ENCODE measurements at places on chromosomes 13 and 19.

- DNase-seq: peak; percentile 30
These were observed 19.3 kb downstream of the CEACAM1 start for GRCh38 chr19:42508892-42509444.

GRCh38 chr19:40322271-40322610 lies 26.0 kb downstream of the C19orf47 start:
- DNase-seq: no peak

- peak; percentile 52 for DNase-seq
These were observed 6.2 kb upstream of the WBP4 start for GRCh38 chr13:41054919-41055619.

GRCh38 chr19:19123386-19123785 lies 14.9 kb downstream of the TMEM161A start:
- DNase-seq: no peak

DNA sequence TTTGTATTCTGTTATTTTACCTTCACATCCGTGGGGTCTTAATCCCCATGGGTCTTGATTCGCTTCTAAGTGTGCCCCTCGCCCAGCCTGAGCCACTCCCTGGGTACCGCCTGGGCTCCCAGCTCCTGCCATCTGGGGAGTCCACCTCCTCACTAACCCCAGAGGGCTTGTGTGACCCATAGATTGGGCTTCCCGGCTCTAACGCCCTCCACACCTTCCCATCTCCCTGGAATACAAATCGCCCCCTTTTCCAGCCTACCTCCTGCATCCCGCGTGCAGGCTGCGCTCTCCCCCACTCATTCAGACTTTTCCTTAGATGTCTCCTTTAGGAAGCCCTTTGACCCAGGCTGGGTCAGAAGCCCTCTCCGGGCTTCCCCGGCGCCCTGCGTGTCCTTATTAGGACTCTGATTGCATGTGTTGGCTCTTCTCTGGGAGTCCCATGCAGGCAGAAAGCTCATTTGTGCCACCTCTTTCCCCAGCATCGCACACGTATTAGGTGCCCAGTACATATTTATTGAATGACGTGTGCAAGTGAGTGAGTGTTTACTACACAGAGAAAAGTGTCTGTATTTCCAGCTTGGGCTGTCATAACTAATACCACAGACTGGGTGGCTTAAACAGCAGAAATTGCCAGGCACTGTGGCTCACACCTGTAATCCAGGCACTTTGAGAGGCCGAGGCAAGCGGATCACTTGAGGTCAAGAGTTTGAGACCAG lies 757 bp downstream of the CCDC124 start:
- no peak for DNase-seq

- DNase-seq: no peak
These were observed 444 bp downstream of the PROSER1 start for GRCh38 chr13:39037410-39037879.

GRCh38 chr13:28581451-28581850 lies 77.5 kb upstream of the POMP start:
- DNase-seq: no peak

- no peak for DNase-seq
These were observed 10.4 kb upstream of the LYPD5 start for GRCh38 chr19:43812688-43813087.

- DNase-seq: no peak
These were observed 10.5 kb upstream of the NBEA start for GRCh38 chr13:34931572-34931971.

DNA sequence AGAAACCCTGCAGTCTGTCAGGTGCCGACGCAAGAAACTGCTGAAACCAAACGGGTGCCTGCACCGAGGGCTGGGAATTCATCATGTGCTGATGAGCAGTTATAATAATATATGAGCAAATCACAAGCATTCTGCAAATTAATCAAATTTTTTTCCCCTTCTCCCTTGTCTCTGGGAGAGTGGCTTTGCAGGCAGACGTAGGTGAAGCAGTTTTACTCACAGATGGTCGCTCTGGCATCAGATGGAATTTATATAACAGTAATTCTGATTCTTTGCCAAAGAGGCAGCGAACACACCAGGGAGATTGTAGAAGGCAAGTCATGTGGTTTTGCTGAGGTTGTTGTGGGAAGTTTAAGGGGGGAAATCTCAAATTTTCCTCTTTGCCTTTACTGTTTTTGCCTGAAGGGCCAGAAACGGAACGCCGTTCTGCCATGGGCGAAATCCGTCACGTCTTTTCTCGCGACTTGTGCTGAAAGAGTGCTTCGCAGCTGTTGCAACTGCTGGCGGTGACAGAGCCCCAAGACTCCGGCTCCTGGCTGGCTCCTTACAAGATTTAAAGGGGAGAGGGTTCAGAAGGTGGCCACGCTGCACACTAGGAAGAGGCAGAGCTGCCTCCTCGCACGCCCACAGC lies 320.1 kb downstream of the ZNF536 start:
- no peak for DNase-seq

- DNase-seq: no peak
These were observed 62.0 kb upstream of the C1QTNF9B start for GRCh38 chr13:23959231-23959862.

GRCh38 chr13:95245071-95245470 lies 56.2 kb downstream of the ABCC4 start:
- DNase-seq: no peak

DNA sequence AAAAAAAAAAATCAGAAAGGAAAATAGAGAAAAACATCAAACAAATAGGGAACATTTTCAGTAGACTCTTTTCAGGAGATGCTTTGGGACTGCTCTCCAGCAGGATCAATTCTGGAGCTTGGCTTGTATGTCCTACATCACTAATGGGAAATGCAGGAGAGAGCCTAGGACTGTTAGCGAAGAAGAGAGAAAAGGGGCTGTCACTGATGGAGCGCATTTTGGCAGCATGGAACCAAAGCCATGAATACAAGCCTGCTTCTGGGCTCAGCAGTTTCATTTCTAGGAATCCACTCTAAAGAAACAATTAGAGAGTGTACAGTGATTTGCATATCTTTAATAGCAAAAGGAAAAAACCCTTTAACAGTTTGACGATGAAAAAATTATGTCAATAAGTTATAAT lies 203.9 kb downstream of the NUFIP1 start:
- no peak for DNase-seq

GRCh38 chr19:19381007-19381926 lies 24.2 kb upstream of the GATAD2A start:
- no peak for DNase-seq

GRCh38 chr19:31515931-31516330 lies 166.7 kb upstream of the TSHZ3 start:
- no peak for DNase-seq

DNA sequence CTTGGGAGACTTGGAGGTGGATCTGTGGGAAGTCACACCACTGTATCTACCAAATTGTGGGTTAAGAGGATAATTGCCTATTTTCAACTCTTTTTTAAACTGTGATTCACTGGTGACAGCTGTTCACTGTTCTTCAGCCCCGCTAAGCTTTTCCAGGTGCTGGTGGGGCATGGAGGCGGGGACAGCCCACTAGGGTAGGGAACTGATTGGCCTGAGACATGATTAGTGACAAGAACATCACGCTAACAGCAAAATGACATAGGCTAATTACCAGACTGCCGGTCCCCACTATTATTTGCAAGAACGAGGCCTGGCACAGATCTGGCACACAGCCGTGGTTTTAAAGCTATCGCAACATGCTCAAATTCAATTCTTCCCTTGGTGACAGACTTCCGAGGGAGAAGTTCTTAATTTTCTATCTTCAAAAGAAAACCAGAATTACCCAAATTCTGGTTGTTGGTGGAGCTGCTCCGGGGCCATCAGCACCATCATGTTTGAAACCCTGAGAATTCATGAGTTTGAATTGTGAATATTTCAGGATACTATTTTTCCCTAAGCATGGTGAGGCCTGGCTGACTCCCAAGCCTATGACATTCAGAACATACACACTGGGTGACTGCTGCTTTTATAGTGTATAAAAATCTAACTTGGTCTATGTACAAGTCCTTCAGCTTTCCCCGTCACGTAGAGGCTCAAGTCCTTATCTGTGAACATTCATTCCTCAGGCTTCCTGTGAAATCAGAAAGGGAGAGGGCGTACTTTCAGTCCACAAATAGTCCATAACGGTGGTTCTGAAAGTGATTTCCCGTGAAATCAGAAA lies 17.9 kb downstream of the DOCK9 start:
- no peak for DNase-seq

DNA sequence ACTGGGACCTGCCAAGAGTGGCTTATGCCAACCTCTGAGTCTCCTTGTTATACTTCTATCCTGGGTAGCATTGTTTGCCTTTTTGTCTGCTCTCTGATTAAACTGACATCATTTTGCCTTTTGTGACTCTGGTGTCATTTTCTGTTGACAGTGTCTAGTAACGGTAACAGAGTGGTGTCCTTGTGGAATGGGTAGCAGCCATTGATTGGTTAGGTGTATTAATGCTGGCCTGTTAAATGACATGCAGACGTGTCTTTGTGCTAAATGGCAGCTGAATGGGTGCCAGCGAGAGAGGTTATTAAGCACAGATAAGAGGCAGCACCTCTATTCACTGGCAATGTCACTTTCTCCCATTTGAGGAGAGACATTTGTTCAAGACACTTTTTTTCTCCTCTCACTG lies 1289.4 kb downstream of the PCDH9 start:
- no peak for DNase-seq

DNA sequence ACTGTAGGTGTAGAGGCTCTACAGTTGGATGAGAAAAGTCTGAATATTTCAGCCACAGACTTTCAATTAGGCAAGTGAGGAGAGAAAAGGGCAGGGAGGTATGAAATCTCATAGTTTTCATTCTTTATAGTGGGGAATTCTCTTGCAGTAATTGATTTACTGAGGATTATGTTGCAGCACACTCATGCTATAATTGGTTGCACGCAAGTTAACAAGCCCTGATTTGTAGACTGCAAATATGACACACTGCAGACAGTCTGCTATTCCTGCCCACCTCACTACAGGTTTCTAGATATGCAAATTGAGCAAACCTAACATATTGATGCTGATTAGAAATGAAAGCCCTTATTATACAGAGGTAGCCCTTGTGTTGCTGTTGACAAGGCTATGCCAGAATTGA lies 139.4 kb downstream of the LHFPL6 start:
- no peak for DNase-seq

DNA sequence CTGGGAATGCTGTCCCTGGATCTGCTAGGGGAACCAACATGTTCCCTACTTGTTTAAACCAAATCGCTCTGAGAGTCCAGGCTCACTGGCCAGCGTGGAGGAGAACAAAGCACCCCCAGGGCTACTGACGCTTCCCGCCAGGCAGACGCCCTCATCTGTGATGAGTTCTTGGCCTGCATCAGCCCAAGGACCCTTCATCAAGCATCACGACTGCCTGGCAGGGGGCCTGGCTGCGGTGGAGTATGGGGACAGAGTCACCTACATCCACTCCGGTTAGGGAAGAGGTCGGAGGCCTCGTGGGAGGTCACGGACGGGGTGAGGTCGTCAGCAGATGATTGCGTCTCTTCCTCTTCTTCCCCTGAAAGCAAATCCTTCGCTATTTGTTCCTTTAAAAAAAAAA lies 17.7 kb downstream of the MIER2 start:
- no peak for DNase-seq

DNA sequence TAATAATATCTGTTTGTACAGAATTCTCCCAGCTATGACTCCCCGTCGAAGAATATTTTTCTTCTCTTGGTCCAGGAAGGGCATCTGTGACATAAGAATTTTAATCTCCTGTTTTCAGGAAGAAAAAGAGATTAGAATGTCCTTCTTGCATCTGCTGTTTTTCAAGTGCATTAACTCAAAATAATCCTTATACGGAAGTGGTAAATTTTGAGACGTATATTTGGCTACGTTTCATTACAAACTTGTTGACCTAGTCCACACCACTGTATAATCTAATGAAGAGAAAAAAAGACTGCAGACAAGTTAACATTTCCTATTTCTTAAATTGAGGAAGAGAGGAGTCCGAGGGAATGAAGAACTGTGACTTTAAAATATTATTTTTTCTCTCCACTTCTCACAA lies 959.9 kb downstream of the DIAPH3 start:
- no peak for DNase-seq

DNA sequence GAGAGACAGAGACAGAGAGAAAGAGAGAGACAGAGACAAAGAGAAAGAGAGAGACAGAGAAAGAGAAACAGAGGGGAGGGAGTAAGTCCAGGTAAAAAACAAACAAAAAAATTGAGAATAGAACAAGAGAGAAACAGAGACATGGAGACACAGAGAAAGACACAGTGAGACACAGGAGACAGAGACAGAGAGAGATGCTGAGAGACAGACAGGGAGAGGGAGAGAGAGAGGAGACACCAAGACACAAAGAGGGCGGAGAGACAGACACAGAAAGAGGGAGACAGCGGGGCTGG lies 5.8 kb upstream of the PROZ start:
- no peak for DNase-seq

GRCh38 chr13:49042476-49042875 lies 66.8 kb downstream of the FNDC3A start:
- no peak for DNase-seq

- DNase-seq: peak; percentile 79
These were observed 673 bp downstream of the CTU1 start for GRCh38 chr19:51107406-51108065.

DNA sequence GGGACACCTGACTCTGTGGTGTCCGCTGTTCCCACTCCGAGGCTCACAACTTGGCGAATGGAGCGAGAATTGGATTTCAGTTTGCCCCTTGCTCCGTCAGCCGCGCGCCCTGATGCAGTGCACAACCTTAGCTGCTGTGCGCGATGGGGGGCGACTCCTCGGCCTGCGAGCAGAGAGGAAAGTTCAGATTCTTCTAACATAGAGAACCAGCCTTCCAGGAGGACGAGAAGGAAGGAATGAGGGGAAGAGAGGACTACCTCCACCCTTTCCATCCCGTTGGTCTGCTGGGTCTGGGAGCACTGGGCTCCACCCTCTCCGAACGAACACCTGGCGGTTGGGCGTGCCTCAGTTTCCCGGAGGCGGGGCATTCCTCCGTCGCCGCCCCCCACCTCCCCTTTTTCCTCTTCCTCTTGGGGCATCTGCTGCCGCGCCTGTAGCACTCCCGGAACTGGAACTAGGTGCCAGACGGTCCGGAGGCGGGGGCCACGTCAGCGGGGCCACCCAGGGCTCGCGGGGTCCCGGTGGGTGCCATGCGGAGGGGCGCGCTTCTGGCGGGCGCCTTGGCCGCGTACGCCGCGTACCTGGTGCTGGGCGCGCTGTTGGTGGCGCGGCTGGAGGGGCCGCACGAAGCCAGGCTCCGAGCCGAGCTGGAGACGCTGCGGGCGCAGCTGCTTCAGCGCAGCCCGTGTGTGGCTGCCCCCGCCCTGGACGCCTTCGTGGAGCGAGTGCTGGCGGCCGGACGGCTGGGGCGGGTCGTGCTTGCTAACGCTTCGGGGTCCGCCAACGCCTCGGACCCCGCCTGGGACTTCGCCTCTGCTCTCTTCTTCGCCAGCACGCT lies at the start of gene KCNK6:
TSS of gene KCNK6 (plus strand) at position 425 of the 838 bp plus-strand sequence. CDS start at position 531, 106 bp downstream.
- DNase-seq: peak; percentile 34

GRCh38 chr13:86541461-86541860 lies 742.2 kb upstream of the SLITRK6 start:
- no peak for DNase-seq

All from mesendoderm (in vitro differentiated cells).